ENCODE measurements at places on chromosomes 7 and 10.

GRCh38 chr10:49599546-49599945, 10.6 kb upstream of the SLC18A3 start:
- DNase-seq = no peak

DNA sequence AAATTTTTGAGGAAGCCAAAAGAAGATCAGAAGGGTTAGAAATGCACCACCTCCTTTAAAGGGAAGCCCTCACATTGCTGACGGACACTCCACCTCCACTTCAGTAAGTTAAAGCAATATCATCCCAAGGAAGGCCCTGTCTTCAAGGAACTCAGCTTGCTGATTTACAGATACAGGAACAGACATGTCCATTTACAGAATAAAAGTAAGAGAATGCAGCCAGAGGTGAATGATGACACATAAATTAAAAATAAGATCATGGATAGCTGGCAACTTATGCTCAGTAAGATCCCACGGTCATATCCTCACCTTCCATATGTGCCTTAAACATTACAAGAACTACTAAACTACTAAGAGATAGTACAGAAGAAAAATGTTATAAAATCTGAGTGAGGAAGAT, 20.4 kb downstream of the GRB10 start:
- no peak for DNase-seq

- no peak for DNase-seq
Measured at GRCh38 chr7:115505136-115505535, 525.4 kb downstream of the TFEC start.

- DNase-seq = no peak
Measured at GRCh38 chr7:5607951-5608656, 173.4 kb downstream of the RNF216 start.

DNA sequence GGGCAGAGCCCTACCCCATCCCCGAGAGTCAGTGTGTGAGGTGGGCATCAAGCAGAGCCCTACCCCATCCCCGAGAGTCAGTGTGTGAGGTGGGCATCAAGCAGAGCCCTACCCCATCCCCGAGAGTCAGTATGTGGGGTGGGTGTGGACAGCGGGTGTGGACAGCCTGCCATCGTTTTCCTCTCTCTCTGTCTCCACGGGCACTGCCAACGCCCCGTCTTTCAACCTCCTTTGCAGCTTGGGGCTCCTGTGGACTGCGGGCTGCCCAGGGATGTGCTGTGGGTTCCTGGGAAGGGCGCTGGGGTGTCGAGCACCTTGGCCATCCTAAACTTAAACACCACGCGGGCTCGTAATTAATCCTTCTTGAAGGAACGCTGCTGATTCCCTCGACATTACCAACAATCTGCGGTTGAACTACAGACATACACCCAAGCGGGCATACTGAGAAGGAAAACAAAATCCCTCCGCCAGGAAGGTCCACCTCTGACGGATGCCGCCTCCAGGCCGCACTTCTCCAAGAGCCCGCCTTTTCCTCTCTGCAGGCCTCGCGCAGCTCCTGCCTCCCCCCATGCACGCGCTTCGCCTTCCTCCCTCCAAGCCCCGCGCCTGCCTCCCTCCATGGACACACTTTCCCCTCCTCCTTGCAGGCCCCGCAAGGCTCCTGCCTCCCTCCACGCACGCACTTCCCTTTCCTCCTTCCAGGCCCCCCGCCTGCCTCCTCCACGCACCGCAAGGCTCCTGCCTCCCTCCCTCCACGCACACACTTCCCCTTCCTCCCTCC, 65.1 kb downstream of the ADARB2 start:
- no peak for DNase-seq

DNA sequence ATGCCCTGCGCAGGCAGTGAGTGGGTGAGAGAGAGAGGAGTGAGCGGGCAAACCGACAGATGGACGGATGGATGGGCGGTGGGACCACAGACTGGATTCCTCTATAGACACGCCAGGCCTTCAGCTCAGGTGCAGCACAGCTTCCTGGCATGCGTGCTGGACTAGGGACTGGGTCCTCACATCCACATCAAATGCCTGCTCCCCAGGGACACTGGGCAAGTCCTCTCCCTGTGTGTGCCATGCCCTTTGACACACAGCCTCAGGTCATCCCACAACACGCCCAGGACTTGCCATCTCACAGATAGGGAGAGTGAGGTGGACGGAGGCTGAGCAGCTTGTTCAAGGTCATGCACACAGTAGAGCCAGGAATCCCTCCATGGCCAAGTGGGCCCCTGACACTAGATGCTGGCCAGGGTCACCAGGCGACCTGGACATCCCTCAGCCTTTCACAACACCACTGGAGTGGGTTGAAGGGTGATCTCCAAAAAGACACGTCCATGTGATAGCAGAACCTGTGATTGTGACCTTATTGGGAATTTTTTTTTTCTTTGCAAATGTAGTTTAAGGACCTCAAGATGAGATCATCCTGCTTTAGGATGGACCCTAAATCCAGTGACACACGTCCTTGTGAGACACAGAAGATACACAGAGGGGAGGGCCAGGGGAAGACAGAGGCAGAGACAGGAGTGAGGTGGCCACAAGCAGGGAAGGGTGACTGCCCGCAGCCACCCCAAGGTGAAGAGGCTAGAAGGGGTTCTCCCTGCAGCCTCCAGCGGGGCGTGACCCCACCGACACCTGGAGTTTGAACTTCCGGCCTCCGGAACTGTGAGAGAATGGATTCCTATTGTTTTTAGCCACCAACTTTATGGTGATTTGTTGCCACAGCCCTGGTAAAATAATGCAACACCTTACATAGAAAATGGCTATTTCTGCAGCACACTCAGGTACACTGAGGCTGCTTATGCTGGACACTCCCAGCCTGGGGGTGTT, 155.0 kb upstream of the CHST15 start:
- DNase-seq = no peak

- no peak for DNase-seq
Measured at GRCh38 chr7:14233868-14234369, 244.5 kb upstream of the ETV1 start.

GRCh38 chr7:149773446-149774236, at the start of gene ZNF467:
Gene ZNF467 (minus strand): TSS chr7:149773588. CDS start chr7:149771032, 2,556 bp downstream.
- peak; percentile 53 for DNase-seq

DNA sequence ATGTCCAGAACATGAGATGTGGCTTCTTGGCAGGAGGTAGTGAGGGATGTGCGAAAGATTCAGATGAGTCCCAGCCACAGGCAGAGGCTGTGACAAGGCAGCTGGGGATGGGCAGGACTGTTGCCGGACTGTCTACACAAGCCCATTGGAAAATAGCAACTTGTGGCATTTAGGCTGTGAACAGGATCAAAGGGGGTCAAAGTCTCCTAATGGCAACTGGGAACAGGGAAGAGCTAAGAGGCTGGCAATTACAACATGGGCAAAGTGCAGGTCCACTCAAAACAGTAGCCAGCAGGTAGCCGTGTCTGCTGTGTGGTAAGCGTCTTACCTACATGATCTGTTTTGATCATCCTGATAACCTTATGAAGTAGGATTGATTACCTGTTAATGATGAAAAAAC, 254.2 kb upstream of the ZNF32 start:
- DNase-seq = peak; percentile 32

GRCh38 chr10:110405380-110405779, 92.3 kb upstream of the DUSP5 start:
- no peak for DNase-seq

DNA sequence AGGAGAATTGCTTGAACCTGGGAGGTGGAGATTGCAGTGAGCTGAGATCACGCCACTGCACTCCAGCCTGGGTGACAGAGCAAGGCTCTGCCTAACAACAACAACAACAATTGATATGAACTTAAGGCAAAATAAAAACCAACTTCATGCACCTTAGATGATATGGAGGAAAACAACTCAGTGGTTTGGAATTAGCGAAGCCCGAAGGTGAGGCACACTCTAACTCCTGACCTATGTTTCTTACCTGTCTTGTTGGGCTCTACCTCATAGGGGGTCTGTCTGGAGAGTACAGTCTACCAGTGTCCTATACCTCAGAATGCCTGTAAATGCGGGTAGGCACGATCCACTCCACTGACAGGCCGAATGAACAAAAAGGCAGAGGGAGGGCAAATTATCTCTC, 24.3 kb upstream of the COBL start:
- no peak for DNase-seq

DNA sequence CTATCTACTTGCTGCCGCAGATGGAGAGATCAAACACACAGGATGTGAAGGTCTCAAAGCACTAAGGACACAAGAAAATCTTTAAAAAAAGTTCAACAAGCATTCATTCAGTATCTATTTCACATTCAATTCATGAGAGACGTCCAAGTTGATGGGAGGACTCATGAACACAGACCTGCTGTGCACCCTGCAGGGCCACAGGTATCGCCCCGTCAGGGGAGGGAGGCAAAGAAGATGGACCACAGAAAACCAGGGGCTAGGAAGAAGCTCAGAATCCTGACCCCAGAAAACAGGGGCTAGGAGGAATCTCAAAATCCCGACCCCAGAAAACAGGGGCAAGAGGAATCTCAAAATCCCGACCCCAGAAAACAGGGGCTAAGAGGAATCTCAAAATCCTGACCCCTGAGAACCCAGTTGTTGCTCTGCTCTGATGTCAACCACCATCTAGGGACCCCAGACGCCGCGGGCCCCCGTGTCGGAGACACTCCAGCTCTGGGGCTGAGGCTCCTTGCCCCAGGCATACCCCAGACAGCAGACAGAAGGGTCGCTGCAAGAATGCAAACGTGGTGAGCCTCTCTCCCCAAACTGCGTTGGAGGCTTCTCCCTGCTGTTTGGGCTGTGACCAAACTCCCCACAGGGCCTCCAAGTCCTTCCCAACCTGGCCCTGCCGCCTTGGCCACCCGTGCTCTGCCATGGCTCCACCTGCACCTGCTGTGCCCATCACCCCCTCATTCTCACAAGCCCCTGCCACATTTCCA, 197.6 kb downstream of the DIP2C start:
- no peak for DNase-seq

Measured in liver (tissue), 10 donors.